ENCODE measurements at places on chromosomes 12 and 14. TPM values are rescaled to one million over a fixed set of nuclear protein-coding genes. Genes with fewer than 3 reads are reported as not detected.

DNA sequence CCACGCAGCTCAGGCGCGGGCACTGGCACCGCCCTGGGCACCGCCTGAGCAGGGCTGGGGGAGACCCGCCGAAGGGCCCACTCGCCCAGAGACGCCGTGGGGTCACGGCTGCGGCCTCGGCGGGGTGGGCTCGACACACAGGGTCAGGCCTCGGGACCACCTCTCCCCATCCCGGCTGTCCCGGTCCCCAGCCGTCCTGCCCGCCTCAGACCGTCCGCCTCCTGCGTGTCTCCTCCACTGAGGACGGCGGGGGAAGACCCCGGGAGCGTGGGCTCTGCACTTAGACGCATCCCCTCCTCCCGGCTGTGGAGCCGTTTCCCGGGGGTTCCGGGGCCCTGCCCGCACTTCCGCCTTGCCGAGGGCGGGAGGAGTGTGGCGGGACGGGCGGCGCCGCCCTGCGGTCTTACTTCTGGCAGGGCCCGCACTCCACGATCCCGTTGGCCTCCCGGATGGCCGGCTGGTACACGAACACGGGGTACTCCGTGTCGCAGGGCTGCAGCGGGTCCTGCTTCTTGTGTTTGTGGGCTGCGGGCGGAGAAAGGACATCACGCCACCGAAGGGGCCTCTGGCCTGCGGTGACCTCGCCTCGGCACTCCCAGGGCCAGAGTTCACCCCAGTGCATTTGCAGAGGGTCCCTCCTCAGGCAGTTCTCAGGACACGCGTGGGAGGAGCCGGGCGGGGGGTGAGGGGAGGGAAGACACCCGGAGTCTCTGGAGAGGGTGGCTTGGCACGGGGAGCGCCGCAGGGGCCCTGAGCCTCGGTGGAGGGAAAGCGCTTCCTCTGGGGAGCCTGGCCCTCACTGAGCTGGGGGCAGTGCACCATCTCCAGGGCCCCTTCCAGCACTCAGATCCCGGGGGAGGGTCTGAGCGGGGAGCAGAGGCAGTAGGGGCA lies 23.1 kb upstream of the LRTM2 start:
- DNase-seq, result peak; percentile 76

- peak; percentile 82 for DNase-seq
Observed at GRCh38 chr12:48890657-48891418, 25.2 kb upstream of the RND1 start.

GRCh38 chr14:65832431-65833266 lies 420.1 kb downstream of the FUT8 start:
- DNase-seq, result no peak

DNA sequence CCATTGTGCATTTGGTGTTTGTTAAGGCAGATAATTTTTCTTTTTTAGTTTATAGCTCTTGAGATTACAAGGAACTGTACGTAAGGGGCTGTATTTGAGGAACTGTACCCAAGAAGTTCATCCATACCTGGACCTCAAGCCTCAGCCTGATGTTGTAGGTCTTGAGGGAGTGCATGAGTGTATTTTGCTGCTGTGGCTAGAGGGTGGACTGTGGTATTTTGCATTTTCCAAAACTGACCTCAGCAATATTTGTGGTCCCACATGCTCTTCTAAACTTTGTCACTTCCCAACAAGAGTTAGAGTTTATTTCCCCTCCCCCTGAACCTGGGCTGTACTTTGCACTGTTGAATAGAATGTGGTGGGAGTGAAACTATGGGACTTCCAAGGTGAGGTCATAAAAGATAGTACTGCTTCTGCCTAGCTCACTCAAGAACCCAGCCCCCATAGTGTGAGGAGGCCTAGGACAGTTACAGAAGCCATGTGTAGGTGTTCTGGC lies 42.2 kb upstream of the FBXO33 start:
- DNase-seq, result no peak

GRCh38 chr14:29953501-29953900 lies 25.9 kb upstream of the PRKD1 start:
- no peak for DNase-seq

Gene FOS
- total RNA-seq, result 91.2 TPM

Gene RERG
- 0.75 TPM for total RNA-seq

- DNase-seq, result no peak
Observed at GRCh38 chr12:110813285-110813684, 33.5 kb upstream of the CCDC63 start.

DNA sequence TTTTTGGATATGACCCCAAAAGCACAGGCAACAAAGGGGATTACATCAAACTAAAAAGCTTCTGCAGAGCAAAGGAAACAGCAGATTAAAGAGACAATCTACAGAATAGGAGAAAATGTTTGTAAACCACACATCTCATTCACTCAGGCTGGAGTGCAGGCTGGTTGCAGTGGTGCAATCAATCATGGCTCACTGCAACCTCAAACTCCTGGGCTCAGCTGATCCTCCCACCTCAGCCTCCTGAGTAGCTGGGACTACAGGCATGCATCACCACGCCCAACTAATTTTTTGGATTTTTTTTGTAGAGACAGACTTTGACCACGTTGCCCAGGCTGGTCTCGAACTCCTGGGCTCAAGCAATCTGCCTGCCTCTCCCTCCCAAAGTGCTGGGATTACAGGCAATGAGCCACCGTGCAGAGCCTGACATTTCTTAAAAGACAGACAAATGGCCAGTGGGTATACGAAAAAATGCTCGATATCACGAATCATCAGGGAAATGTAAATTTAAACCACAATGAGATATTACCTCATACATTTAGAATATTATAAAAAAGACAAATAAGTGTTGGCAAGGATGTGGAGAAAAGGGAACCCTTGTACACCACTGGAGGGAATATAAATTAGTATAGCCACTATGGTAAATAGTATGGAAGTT lies 9.8 kb downstream of the NCKAP5L start:
- DNase-seq, result no peak

GRCh38 chr12:57717131-57717530 lies 21.4 kb downstream of the AGAP2 start:
- DNase-seq, result peak; percentile 5

DNA sequence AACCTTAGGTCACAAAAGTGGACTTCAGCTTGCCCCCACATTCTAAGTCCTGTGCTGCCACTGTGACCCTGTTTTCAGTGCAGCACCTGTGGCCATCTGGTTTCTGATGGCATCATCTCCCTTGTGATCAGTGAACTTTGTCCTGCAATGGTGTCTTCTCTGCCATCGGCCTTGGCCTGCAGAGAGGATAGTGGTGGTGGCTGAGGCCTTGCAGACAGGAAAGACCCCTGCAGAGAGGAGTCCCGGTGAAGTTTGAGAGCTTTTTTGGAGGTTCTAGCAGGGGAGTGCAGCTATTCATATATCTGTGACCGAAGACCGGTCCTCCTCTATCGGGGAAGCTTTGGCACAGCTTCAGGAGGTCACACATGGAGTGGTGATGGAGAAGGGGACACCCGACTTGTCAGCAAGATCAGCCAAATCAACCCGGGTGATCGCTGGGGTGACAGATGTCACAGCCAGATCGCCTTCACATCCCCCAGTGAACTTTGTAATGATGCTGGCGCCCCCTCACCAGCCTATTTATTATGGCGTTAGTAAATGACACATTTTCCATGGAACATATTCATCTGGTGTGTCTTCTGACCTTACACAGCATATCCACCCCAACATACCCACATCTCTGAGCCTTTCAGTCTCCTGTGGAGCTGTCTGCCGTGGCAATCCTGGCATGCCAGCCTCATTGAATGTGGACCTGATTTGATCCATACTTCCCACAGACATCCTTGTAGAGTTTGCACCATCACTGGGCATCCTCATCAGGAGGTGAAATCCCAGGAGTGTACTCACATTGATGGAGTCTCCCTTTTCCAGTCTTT lies 136.1 kb downstream of the PAPOLA start:
- no peak for DNase-seq

DNA sequence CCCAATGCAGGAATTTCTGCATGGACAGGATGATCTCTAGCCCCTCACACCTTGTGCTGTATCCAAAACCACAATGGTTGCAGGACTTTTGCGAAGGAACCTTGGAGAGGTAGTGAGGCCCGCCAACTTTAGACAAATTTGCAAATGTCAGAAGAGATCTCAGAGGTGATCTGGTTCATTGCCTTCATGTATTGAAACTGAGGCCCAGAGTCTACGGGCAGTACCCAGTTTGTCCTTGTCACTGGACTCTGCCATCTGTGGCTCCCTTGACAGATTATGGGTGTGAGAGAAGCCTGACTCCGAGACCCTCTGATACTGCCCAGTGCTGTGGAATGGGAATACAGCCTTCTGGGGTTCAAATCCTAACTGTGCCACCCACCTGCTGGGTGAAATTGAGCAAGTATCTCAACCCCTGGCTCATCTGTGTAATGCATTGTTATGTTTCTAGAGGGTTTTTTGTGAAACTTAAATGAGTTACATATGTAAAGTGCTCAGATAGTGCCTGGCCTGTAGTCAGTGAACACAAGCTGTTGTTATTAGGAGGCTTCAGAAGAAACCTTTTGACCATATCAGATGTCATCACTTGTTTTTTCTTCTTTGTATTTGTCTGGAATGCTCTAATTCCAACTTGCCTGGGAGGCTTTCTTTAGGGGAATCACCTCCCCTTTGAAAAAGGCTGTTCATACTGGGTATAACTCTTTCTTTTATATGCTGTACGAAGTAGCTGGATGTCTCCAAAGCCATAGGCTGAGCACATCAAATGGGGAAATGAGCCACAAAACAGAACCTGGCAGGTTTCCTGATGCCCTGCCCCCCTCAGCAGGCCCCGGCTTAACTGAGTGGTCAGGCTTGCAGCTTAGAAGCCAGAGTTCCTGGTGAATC lies 71.4 kb upstream of the SRSF5 start:
- no peak for DNase-seq

Gene RNU4-1
- 1,055 TPM for total RNA-seq

DNA sequence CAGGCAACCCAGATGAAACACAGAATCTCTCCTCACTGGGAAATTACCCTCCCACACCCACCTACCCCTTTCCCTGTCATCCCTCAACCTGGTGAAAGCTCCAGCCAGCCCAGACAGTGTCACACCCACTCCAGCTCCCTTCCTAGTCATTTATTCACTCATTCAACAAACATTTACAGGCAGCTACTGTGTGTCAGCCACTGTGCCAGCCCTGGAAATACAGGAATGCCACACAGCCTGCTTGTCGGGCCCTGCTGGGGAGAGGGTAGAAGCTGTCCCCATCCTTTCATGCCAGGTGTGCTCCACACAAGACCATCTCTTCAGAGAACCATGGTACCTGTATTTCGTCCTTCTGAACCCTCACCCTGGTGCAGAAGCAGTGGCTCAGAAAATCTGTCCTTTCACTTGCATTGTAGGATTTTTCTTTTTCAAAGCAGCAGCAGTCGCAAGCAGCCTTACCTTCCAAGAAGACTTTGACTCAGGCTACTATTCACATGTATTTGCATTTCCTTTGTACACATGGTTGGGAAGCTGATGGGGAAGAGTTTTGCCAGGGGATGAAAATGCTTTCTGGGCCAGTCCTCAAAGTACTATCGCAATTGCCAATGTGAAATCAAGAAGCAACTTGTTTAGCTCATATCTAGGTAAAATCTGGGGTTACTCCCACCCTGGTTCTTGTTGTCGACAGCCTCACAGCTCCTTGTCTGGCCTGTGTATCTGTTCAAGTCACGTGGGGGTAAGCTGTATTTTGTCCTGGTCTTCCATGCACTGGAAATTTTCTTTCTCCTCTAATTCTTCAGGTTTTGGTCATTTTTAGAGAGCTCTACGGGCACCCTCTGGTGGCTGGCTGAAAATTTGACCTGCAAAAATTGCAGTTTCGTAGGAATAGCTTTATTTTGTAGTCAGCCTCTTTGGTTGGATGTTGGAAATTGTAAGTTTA lies 147.4 kb upstream of the EGLN3 start:
- no peak for DNase-seq

GRCh38 chr14:64715146-64715627 lies 11.0 kb downstream of the PLEKHG3 start:
- DNase-seq, result no peak

Gene ADAM20
- total RNA-seq, result 2.0 TPM

Gene FBXO21
- 12.8 TPM for total RNA-seq

DNA sequence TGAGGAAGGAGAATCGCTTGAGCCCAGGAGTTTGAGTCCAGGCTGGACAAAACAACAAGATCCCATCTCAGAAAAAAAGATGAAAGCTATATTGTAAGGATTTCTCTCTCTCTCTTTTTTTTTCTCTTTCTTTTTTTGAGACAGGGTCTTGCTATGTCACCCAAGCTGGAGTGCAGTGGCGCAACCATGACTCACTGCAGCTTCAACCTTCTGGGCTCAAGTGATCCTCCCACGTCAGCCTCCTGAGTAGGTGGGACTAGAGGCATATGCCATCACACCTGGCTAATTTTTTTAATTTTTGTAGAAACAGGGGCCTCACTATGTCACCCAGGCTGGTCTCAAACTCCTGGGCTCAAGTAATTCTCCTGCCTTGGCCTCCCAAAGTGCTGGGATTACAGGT lies 5.8 kb upstream of the MRPL42 start:
- DNase-seq, result no peak

DNA sequence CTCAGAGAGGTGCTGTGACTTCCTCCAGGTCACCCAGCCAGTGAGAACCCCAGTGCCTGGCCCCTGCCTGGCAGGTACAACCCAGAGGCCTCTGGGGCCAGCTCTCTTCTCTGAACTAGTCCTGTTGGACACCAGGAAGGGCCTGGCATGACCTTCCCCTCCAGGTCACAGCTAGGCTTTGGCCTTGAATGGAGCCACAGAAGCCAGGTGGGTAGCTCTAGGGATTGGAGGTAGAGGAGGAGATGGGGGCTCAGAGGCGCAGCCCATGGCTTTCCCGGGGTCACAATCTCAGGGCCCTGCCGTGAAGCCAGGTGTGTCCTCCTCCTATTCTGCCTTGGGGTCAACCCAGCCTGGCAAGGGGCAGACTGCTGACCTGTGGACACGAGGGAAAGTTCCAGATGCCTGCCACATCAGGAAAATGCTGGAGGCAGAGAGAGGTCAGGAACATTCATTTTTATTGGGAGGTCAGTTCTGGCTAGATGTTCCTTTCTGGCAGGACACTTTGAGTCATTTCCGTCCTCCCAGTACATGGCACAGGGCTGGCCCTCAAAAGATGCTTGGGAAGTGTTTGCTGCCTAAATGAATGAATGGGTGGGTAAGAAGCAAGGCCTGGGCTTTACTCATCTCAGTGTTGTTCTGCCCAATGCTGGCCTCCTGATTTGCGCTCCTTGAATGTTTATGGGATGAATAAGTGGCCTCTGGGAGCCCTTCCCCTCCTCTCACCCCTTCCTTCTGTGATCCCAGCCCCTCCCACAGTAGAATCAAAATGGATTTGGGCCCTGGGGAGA lies 25.4 kb downstream of the FAM222A start:
- DNase-seq, result peak; percentile 44

Gene DDX23
- total RNA-seq, result 39.6 TPM

DNA sequence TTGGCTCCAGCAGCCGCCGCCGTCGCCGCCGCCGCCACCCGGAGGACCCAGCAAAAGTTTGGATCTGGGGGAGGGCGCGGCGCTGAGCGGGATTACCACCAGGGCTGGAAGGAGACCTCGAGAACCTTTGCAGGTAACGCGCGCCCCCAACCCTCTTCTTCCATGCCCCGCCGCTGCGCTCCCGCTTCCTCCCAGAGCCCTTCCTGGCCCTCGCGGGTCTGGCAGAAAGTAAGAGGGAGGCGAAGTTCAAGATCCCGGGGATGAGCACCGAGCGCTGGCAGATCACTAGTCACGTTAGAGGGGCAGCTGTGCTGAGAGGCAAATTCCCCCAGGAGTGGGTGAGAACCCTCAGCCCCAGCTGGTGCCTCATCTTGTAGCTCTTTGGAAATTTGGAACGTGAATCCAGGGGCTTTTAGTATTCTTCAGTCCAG lies 3.9 kb downstream of the FLRT2 start:
- DNase-seq, result peak; percentile 19

Gene SERPINA9
- not detected for total RNA-seq
